SK-N-DZ (cell line): ENCODE measurements at places on chromosomes 3 and 15.
A peak's percentile ranks its signal among the peaks of the same experiment; 100 is the strongest.

DNA sequence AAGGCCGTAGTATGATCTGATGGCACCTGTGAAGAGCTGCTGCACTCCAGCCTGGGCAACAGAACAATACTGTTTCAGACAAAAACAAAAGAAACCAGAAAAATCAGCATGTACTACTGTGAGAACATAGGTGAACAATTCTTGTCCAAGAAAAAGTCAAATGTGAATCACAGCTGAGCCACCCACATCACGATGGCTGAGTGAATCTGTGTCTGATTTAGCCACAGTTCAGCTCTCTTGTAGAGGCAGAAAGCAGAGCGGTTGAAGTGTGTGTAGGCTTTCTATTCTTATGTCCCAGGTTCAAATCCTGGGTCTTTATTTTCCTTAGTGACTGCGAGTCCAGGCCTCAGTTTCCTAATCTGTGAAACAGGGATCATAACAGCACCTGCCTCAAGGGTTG, 4.4 kb upstream of the FURIN start:
- no peak for DNase-seq

GRCh38 chr3:45595364-45596195, 1.0 kb downstream of the LIMD1 start:
- no peak for DNase-seq

DNA sequence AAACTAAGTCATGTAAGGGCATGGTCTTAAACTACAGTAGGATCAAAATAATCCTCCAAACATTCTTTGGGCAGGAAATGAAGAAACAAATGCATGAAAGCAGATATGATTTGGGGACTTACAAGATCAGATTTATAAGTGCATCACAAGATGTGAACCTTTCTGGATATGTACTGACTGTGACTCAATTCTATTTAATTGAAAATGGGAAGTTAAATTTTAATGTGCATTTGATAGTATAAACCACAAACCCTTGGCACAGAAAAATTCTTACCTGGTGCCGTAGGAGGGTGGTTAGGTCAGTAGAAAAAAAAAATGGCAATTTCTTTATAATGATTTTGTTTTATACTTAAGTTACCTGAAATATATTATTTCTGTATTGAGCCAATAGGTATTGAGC, 262.5 kb upstream of the TGFBR2 start:
- DNase-seq = no peak

DNA sequence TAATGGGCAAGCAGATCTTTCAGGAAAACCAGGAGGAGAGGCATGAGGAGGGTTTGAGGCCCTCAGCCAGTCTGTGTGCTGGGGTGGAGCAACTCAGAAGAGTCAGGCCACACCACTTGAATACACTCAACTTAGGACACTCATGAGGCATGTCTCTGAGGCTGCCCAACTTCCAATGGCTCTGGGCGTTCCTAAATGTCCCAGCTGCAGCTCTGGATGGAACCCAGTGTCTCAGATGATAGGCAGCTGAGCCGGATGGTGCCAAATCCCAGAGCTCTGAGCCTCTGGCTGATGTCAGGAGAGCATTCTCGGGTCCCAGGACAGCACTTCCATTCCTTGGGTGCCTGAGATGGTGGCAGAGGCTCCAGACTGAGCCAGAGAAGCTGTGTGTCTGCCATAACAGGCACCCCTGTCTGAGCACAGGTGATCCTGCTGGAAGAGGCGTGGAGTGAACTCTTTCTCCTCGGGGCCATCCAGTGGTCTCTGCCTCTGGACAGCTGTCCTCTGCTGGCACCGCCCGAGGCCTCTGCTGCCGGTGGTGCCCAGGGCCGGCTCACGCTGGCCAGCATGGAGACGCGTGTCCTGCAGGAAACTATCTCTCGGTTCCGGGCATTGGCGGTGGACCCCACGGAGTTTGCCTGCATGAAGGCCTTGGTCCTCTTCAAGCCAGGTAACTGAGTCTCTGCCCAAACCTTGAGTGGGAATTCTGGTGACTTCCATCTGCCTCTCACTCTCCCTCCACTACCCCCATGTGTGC, 2.8 kb downstream of the NR2E3 start:
- no peak for DNase-seq

DNA sequence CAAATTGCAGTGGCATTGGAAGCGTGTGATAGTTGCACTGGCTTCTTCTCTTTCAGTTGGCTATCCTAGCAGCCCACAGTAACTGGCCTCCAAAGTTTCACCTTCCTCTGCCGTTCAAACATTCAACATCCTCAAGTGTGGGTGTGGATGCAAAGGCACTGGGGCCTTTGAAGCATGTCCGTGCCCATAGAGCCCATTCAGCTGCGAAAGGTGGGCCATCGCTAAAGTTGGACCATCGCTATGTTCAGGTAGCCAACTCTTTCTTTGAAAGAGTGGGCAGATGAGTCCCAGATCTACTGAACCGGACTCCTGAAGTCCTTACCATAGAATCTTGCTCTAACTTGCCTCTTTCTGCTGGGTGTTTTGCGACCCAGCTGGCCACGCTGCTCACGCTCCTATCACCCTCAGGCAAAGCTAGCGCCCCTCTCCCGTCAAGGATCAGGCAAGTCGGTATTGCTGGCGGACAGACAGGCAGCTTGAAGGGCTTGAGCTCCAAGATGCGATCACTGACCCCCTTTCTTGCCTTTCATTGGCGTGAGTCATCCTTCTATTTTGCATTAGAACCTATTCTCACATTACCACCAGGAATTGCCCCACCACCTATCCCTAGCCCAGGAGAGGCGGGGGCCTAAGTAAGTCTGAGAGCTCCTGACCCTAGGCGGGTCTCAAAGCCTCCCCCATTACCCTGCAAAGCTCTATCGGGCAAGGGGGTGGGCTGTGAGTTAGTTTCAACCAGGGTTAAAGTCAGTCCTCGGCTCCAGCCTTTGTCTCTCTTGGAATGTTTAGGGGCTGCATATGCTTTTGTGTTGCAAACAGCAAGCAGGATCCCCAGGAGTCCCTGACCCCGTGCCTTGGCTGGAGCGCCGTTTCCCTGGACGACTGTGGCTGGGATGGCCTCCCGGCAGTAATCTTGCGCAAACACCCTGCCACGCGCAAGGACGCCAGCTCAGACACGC, 28.7 kb downstream of the ZIC4 start:
- DNase-seq = no peak

DNA sequence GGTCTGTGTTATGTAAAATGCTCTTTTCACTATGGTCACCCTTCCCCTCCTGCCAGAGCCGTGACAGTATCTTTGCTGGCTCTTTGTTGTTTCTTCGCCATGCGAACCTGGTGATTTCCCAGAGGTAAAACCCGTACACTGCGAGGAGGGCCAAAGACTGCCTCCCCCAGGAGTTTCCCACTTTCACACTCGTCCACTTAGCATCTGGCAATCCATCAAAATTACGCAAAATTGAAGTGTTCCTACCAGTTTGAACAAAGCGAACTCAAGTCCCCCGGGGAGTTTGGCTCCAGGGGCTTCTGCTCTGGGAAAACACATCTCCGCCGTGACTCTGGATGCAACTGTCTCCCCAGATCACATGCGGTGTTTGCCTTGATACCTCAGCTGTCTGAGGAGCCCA, 239.9 kb downstream of the FAM43A start:
- no peak for DNase-seq

DNA sequence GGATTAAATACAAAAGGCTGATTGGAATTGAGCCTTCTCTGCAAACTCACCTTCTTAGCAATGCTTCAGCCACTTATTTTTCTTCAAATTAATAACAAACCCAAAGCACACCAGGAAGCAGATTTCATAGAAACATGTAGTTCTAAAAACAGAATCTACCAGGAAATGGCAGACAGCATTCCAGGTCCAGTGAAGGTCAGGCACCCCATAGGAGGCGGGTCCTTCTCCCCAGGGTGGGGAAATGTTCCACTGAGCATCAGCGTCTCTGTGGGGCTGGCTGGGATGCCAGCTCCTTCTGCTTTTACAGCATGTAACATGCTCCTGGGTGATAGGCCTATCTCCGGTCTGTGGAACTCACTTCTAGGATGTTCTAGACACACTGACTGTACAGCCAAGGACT, 49.2 kb downstream of the CTNNB1 start:
- no peak for DNase-seq

DNA sequence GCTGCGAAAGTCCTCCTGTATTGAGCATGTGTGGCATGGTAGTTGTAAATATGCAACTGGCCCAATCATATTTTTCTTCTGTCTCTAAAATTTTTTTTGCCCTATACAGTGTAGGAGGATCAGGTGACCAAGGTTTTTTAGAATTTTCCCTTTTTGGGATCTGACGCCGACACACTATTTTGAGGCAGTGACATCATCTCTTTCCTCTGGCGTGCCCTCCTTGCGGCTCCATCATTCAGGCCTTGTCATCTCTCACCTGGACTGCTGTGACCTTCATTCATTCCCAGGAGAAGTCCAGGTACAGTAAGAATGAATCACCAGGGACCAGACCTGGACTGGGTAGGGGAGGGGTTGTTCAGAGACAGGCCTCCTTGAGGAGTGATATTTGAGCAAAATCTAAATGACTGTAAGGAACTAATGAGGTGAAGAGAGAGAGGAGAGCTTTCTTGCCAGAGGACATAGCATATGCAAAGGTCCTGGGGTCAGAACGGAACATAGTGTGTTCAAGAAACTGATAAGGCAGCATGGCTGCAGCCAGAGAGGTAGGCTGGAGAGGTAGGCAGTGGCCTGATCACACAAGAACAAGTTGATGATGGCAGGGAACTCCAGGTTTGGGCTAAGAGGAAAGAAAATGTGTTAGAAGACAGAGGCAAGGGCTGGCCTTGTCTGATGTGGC, 38.7 kb downstream of the ARNT2 start:
- DNase-seq = no peak

GRCh38 chr3:125498630-125499029, 21.4 kb downstream of the SNX4 start:
- no peak for DNase-seq

DNA sequence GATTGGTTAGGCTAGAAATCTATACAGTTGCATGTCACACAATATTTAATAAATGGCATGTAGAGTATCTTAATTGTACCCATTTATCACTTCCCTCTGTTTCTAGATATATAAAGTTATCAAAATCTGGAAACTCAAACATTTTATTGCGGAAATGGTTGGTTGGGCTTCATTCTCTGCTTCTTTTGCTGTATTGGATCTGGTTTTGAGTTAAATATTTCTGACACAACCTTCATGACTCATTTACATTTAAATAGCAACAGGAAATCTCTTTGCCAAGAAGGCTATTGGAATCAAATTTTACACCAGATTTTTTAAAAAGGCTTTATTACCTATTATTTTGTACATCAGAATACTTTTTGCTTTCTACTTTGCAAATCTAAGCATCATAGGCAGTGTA, 153.8 kb downstream of the EBLN2 start:
- no peak for DNase-seq

- peak; percentile 32 for DNase-seq
These were observed 1.4 kb downstream of the FOXP1 start for GRCh38 chr3:71582036-71582611.

- DNase-seq = no peak
These were observed 9.1 kb downstream of the SHOX2 start for GRCh38 chr3:158097081-158097592.

- DNase-seq = no peak
These were observed 13.8 kb downstream of the ISG20 start for GRCh38 chr15:88652456-88653199.

DNA sequence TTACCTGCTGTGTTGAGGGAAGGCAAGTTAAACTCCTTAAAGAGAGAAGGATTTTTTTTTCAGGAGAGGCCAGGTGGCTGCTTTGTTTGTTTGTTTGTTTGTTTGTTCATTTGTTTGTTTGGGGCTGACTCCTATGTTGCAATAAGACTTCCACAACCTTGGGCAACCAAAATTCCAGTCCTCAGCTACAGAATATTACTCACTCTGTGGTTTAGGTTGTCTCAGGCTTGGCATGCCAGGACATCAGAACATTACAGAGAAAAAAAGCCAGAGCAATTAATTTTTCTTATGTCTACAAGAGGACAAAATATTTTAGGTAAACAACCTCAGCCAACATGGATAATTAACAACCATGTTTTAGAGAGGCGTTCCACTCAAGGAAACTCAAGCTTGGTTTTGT, 156.7 kb upstream of the ATP11B start:
- no peak for DNase-seq

DNA sequence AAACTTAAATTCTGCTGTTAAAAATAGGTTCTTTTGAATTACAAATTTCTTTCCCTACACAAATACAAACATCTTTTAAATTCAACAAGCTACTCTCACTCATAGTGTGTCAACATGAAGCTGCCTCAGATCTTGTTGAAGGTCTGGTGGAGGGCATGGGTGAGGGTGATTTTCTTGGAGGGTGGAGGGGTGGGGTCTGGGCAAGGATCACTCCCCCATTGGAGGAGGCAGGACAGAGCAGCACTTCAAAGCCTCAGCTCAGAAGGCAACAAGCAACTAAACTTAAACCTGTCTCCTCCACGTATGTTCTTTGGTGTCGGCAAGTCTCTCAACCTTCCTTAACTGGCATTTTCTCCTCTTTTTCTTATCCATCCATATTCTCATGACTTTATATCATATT, 730.9 kb downstream of the NR2F2 start:
- no peak for DNase-seq

GRCh38 chr3:65371053-65371452, 667.7 kb downstream of the MAGI1 start:
- no peak for DNase-seq

DNA sequence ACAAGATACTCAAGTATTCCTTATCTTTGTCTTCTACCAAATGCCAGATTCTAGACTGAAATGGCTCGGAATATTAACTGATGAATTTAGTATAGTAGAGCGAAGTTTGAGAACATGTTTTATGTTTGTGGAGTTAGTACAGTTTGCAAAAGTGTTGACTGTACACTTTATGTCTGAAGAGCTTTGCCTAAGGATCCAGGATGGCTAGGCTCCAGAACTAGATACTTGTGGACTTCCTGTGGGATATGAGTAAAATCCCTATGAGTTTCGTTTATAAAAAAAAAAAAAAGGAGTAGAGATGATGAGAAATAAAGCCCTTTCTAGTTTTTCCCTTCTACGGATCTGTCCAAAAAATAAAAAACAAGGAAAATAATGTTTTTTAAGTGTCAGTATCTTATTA, 96.7 kb downstream of the TP63 start:
- no peak for DNase-seq

- DNase-seq = no peak
These were observed 168.8 kb upstream of the SMAD3 start for GRCh38 chr15:66896611-66897010.
